DND-41 (cell line): ENCODE measurements at places on chromosomes 16 and 17.

DNA sequence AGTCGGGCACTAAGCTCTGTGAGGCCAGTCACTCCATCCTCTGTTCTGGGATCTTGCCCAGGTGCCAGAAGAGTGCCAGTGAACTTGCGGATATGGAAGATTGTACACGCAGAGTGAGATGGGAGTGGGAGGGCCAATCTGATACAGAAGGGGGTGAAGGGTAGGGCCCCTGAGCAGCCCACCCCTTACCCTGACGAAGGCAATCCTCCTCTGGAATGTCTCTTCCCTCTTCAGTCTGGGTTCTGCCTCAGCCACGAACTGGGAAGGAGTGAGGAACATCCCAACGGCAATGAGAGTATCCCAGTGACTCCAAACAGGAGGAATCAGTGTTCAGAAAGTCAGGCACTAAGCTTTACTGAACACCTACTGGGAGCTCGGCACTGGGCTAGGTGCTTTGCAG lies 11.9 kb upstream of the PIK3R6 start:
- DNase-seq = no peak
- H3K27ac ChIP-seq = no peak overlapping the region
- no peaks in the 10 kb centered on the region for H3K27me3 ChIP-seq
- H3K4me3 ChIP-seq = no peak overlapping the region
- no peaks in the 10 kb centered on the region for H3K4me1 ChIP-seq

DNA sequence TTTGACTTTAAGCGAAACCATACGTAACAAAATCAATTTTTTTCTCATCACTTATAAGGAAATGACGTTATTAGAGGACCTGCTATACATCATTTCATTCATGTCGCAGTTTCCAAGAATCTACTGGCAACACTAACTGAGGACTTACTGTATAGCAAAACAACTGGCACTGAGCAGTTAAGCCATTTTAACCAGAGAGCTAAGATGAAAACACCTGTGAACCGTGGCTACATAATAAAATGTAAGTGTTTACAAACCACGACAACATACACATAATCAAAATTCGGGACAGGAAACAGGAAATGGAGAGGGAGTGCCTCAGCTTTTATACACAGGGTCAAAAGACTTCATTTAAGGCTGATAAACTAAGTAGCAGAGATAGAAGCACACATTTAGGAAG lies 29.5 kb downstream of the METTL16 start:
- peak; percentile 9 for DNase-seq
- peaks cover 21% of the 10 kb centered on the region for H3K36me3 ChIP-seq
- H3K27ac ChIP-seq = peak overlapping the region; percentile 66
- no peaks in the 10 kb centered on the region for H3K27me3 ChIP-seq

DNA sequence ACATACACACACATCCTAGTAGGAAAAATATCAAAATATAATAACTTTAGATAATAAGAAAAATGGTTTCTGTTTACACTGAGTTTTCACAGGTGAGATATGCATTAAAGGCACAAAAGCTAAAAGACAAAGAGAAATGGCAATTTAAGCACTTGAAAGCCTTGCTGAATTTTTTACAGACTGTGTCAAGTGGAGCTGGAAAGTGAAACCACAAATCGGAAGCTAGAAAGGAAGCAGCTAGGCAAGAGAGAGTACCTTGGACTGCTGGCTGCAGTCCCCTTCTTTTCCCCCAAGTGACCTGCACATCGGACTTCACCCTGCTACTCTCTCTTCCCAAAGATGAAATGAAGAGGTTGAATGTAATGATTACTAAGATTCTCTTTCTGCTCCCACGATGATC lies 135.1 kb downstream of the CDH13 start:
- H3K4me3 ChIP-seq = no peak overlapping the region
- no peaks in the 10 kb centered on the region for H3K27me3 ChIP-seq
- H3K27ac ChIP-seq = no peak overlapping the region
- no peaks in the 10 kb centered on the region for H3K36me3 ChIP-seq

DNA sequence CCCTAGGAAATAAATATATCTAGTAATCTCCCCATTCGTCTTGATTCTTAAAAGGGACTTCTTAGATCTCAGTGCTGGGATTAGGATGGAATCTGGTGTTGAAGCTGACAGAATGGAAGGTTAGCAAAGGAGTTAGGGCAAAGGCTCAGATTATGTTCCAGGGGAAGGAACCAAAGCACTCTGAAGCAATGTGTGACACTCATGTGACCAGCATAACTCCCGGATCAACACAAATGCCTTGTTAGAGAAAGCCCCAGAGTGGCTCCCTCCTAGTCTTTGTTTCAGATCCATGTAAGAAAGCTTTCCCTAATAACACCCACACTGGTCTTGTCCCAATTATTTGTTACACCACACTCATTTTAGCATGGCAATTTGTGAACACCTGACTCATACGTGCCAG lies 62.6 kb upstream of the ERN1 start:
- H3K4me1 ChIP-seq = no peaks in the 10 kb centered on the region
- no peak overlapping the region for H3K27ac ChIP-seq
- no peak for DNase-seq
- no peak overlapping the region for H3K4me3 ChIP-seq

- H3K4me1 ChIP-seq = no peaks in the 10 kb centered on the region
- H3K27ac ChIP-seq = no peak overlapping the region
- H3K36me3 ChIP-seq = peaks cover 3% of the 10 kb centered on the region
- no peak overlapping the region for H3K4me3 ChIP-seq
Observed at GRCh38 chr17:65953316-65954147, 238.4 kb downstream of the CEP112 start.

DNA sequence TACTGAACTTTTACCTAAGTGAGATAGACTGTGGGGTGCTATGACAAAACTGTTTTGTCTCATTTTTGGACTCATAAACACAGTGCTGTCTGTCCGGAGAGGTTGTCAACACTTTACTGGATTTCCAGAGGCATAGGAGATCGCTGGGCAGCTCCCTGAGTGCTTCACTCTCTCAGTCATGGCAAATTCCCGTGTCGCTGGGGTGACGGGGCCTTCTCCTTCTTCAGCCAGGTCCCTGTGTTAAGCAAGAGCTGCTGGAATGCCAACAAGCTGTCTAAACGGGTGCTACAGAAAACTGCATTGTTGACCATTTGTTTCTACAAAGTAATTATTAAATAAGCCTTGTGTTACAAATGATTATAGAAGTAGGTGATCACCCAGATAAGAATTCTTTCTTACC lies 141.6 kb downstream of the DNAH9 start:
- no peaks in the 10 kb centered on the region for H3K36me3 ChIP-seq
- H3K27me3 ChIP-seq = no peaks in the 10 kb centered on the region
- no peak overlapping the region for H3K27ac ChIP-seq
- H3K4me1 ChIP-seq = no peaks in the 10 kb centered on the region

DNA sequence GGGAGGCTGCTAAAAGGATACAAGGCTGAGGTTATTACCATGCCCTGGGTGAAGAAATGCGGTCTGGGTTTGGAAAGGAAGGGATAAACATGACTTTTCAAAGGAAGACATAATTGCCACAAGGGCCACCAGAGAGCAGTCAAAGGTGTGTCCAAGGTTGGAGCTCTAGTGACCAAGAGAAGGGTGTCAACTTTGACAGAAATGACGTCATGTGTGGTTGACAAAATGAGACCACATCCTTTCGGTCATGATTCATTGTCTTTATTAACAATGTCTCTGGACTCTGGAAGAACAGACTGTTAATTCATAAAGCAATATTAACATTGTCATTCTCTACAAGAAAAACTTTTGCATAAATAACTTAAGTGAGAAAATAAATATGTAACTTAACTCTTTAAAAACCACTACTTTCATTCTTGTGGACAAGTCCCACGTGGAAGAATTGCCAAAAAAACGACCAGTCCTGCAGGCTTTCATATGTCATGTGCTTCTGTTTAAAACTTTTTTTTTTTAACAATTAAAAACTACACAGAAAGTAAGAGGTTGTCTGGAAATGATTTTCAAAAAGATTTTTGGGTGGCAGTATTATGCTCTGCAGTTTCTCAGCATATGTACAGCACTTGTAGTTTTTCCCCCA lies 5.0 kb downstream of the SOST start:
- DNase-seq = no peak
- H3K27me3 ChIP-seq = peaks cover 10% of the 10 kb centered on the region
- H3K27ac ChIP-seq = no peak overlapping the region
- H3K36me3 ChIP-seq = no peaks in the 10 kb centered on the region
- no peak overlapping the region for H3K4me3 ChIP-seq

GRCh38 chr16:88582912-88583575 lies 12.8 kb downstream of the ZC3H18 start:
- no peak overlapping the region for H3K4me3 ChIP-seq
- no peak overlapping the region for H3K27ac ChIP-seq
- H3K36me3 ChIP-seq = peaks cover 93% of the 10 kb centered on the region

GRCh38 chr16:88803264-88803987 lies at the start of gene CDT1:
Gene CDT1 (plus strand): TSS chr16:88803789. CDS start chr16:88803832, 43 bp downstream.
- peak within 1 kb of the TSS; percentile 95 for H3K27ac ChIP-seq
- H3K36me3 ChIP-seq = peaks cover 66% of the 10 kb centered on the region
- H3K27me3 ChIP-seq = no peaks in the 10 kb centered on the region
- H3K4me3 ChIP-seq = peak within 1 kb of the TSS; percentile 66

GRCh38 chr16:1013593-1013900 lies 32.0 kb downstream of the SOX8 start:
- DNase-seq = no peak
- H3K4me3 ChIP-seq = no peak overlapping the region
- H3K27me3 ChIP-seq = no peaks in the 10 kb centered on the region
- H3K27ac ChIP-seq = no peak overlapping the region
- no peaks in the 10 kb centered on the region for H3K36me3 ChIP-seq

GRCh38 chr16:24168856-24169255 lies 87.3 kb upstream of the CACNG3 start:
- no peaks in the 10 kb centered on the region for H3K27me3 ChIP-seq
- peaks cover 25% of the 10 kb centered on the region for H3K36me3 ChIP-seq
- no peaks in the 10 kb centered on the region for H3K4me1 ChIP-seq
- no peak for DNase-seq

DNA sequence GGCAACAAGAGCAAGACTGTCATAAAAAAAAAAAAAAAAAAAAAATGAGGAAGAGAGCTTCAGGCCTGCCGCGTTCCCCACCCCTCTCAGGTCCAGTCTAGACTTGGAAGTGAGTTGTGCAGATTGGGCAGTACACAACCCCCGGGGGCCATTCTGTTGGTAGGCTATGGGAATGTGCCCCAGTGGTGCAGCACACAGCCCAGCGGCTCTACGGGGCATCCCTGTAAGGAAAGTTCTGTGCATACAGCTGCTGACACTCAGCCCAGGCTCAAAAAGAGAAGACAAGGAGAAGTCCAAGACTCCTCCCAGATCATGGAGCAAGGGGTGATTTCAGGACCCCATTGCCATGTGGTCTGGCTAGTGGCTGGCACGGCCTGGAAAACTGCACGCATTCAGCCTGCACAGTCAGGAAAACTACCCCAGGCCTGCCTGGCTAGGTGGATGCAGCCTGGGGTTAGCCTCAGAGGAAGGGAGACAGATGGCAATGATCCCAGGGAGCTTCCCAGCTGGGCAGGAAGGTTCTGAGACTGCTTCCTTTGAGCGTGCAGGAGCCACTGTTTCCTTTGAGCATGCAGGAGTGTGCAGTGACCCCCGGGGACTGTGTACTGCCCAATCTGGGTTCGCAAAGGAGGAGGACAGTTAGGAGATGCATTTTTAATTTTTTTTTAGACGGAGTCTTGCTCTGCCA lies 44.8 kb downstream of the PECAM1 start:
- H3K36me3 ChIP-seq = 0 out of 2 replicates have a peak, but pooled peaks cover 7% of the 10 kb centered on the region
- H3K27me3 ChIP-seq = no peaks in the 10 kb centered on the region
- H3K4me1 ChIP-seq = no peaks in the 10 kb centered on the region
- H3K4me3 ChIP-seq = no peak overlapping the region
- no peak overlapping the region for H3K27ac ChIP-seq
- no peak for DNase-seq

DNA sequence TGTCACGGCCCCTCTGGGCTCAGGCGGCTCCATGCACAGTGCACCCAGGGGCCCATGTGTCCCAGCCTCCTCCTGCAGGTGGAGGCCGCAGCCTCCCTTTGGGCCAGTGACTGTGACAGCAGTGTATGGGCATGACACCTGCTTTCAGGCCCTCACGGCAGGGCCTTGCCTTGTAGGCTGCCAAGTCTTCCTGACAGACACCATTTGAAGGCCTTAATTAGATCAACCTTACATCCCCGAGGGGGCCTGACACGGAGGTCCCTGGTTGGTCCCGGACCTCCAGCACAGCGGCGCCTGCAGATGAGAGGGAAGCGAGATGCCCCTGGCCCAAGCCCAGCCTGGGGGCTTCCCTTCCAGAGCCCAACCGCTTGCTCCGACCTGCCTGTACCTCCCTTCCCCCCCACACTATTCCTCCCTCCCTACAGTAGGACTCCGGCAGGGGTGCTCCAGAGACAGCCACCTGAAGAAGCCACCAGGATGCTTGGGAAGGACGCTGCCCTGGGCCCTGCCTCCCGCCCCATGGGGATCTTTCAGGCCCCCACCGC lies 31.9 kb downstream of the BAIAP2 start:
- H3K36me3 ChIP-seq = no peaks in the 10 kb centered on the region
- DNase-seq = no peak
- no peak overlapping the region for H3K27ac ChIP-seq
- no peaks in the 10 kb centered on the region for H3K27me3 ChIP-seq

- peak; percentile 78 for DNase-seq
- no peaks in the 10 kb centered on the region for H3K36me3 ChIP-seq
- H3K27me3 ChIP-seq = peaks cover 5% of the 10 kb centered on the region
- no peak overlapping the region for H3K4me3 ChIP-seq
Observed at GRCh38 chr16:9154567-9155410, 63.3 kb downstream of the HAPSTR1 start.

DNA sequence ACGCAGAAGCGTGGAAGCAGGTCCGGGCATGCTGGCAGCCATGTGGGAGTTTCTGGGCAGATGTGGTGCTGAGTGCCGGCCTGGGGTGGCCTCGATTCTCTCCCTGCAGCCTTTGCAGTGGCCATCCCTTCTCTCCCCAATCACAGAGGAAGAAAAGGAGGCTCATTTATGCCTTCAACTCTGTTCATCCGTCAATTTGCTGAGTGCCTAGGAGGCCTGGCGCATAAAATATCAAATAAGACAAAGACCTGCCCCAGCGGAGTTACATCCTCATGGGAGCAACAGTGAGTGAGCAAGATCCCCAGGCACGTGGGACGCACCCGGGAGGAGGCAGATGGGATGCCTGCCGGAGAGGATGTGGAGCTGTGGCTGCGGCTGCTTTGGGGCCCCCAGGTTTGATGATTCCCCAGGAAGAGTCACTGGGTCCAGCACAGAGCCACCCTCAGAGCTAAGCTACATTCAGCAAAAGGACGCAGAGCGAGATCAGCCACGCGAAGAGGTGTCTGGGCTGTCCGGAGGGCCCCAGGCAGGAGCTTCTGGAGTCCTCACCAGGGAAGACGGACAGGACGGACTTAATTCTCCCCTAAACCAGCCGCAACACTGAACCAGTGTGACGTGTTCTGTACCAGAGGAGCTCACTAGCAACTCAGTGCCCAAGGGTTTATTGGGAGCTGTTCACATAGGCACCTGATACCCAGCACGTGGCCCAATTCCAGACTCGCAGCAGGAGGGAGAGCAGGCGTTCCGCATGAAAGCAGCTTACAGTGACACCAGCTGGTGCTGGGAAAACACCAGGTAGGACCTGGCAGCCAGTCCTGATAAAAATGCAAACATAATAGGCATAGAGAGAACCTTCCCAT lies 11.3 kb downstream of the CA5A start:
- H3K27me3 ChIP-seq = no peaks in the 10 kb centered on the region
- H3K4me1 ChIP-seq = no peaks in the 10 kb centered on the region
- no peak overlapping the region for H3K4me3 ChIP-seq
- DNase-seq = no peak
- no peaks in the 10 kb centered on the region for H3K36me3 ChIP-seq
- H3K27ac ChIP-seq = no peak overlapping the region

GRCh38 chr16:3444032-3444388 lies 530 bp downstream of the NAA60 start:
- H3K36me3 ChIP-seq = peaks cover 27% of the 10 kb centered on the region
- peak; percentile 52 for DNase-seq
- H3K27me3 ChIP-seq = no peaks in the 10 kb centered on the region
- peaks cover 19% of the 10 kb centered on the region for H3K4me1 ChIP-seq
- peak overlapping the region; percentile 47; the same call in 1 of the 2 replicates for H3K4me3 ChIP-seq
- peak overlapping the region; percentile 75 for H3K27ac ChIP-seq
